ENCODE measurements at places on chromosomes 7 and 10. TPM values are rescaled to one million over a fixed set of nuclear protein-coding genes. Genes with fewer than 3 reads are reported as not detected.

The SPDYE11 gene
- polyA plus RNA-seq: not detected

- DNase-seq: no peak
These were observed 469 bp upstream of the NOC3L start for GRCh38 chr10:94363251-94363565.

DNA sequence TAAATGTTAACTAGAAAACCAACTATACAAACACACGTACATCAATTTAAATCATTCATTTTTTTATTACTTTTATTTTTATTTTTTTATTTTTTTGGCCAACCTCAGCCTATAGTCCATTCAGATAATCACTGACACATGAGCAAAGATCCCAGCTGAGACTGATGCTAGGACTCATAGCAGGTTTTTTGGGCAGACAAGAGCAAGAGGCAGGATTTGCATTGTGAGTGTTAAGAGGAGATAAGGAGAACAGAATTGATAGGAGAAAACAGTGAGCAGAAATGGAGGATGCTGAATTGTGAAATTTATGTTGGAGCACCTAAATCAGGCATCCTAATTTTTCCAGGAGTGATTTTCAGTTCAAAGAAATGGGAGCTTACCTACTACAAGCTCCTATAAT is 240.3 kb downstream of the SEMA3D start:
- DNase-seq: no peak

The EPO gene
- polyA plus RNA-seq: not detected

GRCh38 chr7:35619863-35620262 is 75.1 kb downstream of the HERPUD2 start:
- no peak for DNase-seq

GRCh38 chr7:128959296-128959695 is 21.6 kb downstream of the IRF5 start:
- no peak for DNase-seq

GRCh38 chr7:125316466-125316865 is 386.8 kb upstream of the POT1 start:
- no peak for DNase-seq

- no peak for DNase-seq
These were observed 23.0 kb upstream of the PCBD1 start for GRCh38 chr10:70911386-70911785.

The GPER1 gene
- polyA plus RNA-seq: 4.5 TPM

- no peak for DNase-seq
These were observed 108.3 kb downstream of the ANK3 start for GRCh38 chr10:60281331-60281730.

DNA sequence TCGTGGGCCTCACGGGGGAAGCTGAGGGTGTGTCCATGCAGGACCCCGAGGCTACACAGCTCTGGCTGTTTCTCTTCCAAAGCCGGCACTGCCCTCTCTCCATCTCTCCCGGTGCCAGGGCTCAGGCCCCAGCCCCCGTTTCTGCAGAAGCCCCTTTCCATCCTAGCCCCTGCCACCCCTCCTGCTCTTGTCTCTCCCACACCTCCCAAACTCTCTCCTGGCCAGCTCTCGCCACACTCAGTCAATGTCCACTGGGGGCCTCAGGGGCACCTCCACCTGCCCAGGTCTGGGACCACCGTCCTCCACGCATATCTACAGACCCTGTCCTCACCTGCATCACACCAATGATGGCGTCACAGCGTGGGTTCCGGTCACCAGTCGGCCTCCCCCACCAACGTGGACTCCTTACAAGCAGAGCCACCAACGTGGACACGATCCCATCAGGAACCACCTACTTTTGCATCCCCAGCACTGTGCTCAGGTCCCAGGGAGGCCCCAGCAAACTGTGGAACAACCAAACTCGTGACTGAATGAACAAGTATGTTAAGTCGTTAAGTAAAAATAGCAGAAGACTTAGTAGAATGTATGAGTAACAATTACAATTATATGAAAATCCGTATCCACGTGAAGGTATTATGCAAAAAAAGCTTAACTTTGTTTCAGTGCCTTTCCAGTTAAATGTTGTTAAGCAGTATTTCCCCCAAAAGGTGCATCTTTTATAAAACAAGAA is 38.4 kb downstream of the DIP2C start:
- no peak for DNase-seq

- DNase-seq: no peak
These were observed 121.8 kb downstream of the SGMS1 start for GRCh38 chr10:50501924-50502452.

DNA sequence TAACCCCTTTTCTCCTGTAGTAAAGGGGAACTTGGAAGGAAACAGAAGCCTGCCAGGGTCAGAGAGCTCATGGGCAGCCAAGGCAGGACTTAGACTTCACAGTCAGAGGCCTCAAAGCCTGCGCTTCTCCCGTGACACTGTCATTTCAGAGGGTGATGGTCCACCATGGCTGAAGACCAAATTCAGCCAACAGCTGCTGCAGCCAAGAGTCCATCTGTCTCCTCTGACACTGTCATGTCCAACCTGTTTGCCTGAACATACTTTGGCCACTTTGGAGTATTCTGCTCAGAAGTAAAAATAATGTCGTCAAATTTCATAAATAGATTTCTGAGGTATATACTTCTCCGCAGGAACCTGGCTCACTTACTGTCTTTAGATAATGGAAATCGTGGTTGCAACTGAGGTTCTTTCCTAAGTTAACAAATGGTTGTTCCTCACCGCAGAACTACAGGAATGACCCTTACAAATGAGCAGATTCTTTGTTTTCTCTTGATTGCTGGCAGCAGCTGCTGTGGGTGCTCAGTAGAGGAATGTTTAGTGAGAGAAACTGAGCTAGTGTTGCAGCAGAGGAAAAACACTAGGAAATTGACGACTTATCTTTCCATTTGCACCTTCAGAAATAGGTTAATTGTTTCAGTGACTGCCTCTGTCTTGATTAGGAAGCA is 626.5 kb downstream of the SDK1 start:
- DNase-seq: no peak

The VSTM4 gene
- 6.1 TPM for polyA plus RNA-seq

The PDZD7 gene
- 0.66 TPM for polyA plus RNA-seq

The SPDYE8 gene
- polyA plus RNA-seq: not detected

- DNase-seq: no peak
These were observed 60.7 kb upstream of the ICA1 start for GRCh38 chr7:8322667-8323066.

GRCh38 chr7:102008535-102009262 is 191.3 kb downstream of the CUX1 start:
- no peak for DNase-seq

All from heart right ventricle (tissue), 16 donors.